ENCODE measurements at places on chromosomes 2 and 18. TPM values are rescaled to one million over a fixed set of nuclear protein-coding genes. Genes with fewer than 3 reads are reported as not detected.

DNA sequence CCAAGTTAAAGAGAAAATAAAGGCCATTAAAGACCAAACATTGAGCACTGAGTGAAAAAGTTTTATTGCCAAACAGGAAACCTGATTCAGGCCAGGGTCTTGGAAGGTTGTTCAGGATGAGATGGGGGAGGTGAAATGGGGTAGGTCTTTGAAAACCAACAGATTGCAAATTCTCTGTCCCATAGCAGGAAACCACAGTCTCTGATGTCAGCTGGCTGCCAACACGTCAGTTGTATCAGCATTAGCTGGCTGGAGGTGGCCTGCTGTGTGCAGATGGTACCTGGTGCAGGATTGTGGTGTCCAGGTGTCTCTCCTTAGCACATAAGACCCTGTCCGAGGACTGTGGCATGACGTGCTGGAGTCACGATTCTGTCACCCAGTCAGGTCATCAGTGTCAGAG lies 106.3 kb downstream of the MSH2 start:
- DNase-seq = no peak

The RAD51AP2 gene
- not detected for total RNA-seq

The PROKR1 gene
- total RNA-seq = not detected

The RGPD3 gene
- total RNA-seq = not detected

GRCh38 chr2:72581560-72582181 lies 244.2 kb downstream of the EXOC6B start:
- no peak for DNase-seq

DNA sequence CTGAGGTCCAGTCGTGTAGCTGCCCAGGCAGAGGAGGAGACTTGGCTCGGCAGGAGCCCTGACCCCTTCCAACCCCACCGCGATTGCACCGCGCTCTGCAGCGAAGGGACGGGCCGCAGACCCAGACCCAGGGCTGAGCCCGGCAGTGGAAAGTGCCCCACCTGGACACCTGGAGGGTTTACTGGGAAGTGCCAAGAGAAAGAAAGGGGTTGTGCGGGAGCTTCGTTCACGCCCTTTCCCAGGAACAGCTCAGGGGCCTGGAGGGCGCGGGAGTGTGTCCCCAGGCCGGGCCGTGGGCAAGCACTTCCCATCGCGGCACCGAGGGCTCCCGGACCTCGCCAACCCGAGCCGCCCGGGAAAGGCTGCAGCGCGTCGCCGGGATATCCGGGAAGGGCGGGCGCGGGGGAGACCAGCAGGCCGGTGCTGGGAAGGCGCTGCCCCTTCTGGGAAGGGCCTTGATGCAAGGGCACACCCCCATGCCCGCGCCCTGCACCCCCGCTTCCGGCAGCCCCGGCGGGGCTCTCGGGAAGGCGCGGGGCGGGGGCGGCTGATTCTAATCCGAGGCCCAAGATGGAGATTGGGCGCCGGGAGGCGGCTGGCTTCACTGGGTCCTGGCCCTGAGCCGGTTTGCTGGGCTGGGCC lies 36.1 kb upstream of the MRPL33 start:
- peak; percentile 93 for DNase-seq

The VSNL1 gene
- total RNA-seq = not detected

The ACTG2 gene
- total RNA-seq = 416 TPM

DNA sequence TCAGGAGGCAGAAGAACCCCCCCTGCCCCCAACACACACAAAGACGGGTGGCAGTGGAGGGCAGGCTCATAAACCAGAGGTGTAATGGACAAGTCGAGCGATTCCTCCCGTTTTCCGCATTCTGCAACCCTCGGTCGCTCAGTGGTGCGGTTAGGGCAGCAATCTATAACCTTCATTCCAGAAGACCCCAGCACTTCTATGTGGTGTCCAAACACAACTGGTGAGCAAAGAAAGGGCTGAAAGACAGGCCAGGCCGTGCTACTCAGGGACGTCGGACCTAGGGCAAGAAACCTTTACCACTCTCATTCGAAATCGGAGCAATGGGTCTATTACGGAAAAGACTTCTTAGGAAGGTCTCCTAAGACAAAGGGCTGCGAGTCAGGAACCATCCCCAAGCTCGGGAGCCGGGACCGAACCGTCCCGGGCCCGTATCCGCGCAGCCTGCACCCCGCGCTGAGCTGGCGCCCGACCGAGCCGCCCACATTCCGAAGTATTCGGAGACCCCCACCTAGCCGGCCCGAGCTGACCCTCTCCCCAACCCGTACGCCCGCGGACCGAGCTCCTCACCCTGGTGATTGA lies 568 bp downstream of the ARL5A start:
- no peak for DNase-seq

DNA sequence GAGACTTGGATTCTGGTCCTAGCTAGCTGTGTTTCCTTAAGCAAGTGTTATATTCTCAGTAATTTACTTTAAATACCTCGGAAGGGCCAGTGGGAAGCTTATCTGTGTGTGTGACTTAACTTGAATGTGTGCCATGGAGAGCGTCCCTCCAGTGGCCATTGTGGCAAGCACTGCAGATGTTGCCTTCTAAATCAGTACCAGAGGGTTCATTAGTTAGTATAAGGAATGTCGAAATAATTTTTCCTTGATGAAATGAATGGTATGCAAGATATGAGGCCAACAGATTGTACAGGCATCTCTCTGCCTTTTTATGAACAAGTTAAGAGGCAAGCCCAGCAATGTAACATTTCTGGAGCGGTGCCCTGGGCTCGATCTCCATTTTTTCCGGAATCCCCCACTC lies 52.0 kb downstream of the FBXO36 start:
- DNase-seq = no peak

DNA sequence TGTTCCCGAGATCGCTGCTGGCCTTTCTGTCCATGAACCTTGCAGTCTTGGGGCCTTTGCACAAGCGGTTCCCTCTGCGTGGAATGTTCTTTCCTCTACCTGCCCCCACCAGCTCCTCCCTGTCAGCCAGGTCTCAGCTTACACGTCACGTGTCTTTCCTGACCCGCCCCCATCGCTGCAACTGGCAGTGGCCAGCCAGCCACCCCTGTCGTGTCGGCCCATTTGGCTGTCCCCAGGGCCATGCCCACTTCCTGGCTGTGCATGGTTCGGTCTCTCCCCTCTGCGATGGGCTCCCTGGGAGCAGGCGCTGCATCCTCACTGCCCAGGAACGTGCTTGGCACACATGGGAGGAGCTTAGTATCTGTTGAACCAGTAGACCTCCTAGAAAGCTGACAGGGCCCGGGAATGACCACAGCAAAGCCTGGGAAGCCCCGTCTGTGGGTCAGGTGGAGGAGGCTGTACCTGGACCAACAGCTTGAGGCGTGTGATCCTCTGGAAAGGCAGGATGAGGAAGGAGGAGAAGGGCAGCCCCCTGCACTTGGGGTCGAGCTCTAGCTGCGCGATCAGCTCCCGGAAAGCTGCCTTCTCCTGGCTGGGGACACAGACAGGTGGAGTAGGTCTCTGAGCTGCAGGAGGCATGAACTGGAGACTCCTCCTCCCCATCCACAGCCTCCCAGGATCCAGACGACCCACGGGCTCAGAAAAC lies 21.0 kb downstream of the SNORC start:
- peak; percentile 67 for DNase-seq

- DNase-seq = peak; percentile 47
Observed at GRCh38 chr18:23114171-23114881, 21.0 kb upstream of the CABLES1 start.

- no peak for DNase-seq
Observed at GRCh38 chr18:59988098-59988706, 88.4 kb downstream of the PMAIP1 start.

DNA sequence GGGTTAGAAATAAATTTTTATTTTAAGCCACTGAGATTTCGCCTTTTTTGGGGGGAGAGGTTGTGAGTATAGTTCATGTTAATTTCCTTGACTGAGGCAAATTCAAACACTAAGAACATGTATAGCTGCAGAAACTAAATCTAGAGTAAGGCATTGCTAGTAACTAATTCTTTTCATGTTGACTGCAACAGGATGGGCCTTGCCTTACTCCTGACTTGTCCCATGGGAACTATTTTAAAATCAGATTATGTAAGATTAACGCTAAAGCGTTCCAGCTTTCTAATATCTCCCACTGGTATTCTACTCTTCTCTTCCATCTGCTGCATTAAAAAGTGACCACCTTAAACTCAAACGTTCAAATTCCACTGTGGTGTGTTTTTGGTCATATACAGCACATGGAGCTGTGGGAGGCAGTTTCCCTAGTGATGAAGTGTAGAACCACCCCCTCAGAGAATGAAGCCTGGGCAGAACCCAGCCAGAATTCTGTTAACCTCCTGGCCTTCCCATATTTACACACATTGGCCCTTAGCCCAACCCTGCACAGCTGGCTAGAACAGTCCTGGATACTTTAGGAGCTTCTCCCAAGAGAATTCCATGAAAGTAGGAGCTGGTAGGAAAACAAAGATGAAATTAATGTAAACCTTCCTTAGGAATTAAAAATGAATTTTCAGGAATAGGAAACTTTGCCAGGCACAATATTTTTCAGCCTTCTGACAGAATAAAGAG lies 687.8 kb downstream of the SLC4A3 start:
- DNase-seq = no peak

GRCh38 chr2:20291846-20292408 lies 58.7 kb downstream of the PUM2 start:
- DNase-seq = no peak

DNA sequence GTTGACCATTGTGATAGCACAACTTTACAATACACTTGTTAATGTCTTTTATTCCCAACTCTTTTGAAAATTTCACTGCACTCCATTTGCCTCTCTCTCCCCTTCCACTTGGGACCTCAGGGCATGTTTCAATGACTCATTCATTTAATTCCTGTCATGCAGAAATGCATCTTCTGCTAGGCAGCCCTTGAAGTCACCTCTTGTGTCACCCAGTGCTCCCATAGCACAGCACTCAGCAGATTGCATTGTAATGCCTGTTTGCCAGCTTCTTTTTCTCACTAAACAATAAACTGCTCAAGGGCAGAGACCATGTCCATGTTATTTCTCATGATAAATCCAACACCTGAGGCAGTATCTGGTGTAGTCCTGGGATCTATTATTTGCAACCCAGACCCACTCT lies 85.9 kb upstream of the ACSL3 start:
- DNase-seq = no peak

GRCh38 chr2:68172990-68173700 lies 15.5 kb downstream of the PNO1 start:
- DNase-seq = no peak

The ID2 gene
- 322 TPM for total RNA-seq

The DTNA gene
- 101 TPM for total RNA-seq

DNA sequence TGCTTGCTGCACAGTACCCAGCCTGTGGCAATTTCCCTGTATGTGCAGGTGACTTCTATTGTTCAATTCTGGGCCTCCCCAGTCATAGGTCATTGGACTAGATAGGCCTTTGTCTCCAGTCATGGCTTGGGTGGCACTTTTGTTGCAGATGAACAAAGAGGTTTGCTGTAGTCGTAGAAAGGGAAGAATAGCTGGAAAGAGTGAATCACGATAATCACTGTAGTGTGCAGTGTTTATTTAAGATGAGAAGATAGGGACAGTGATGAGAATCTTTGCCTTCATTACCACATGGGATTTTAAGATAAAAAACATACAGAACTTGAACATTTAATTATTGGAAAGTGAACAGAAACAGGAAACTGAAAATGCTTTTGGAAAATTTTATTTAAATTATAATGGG lies 156.1 kb upstream of the CYRIA start:
- DNase-seq = no peak

The FLACC1 gene
- 6.7 TPM for total RNA-seq

The SFTPB gene
- not detected for total RNA-seq

The SERPINB4 gene
- not detected for total RNA-seq

Data from aorta (tissue), 5 donors.